ENCODE measurements at places on chromosomes 7 and 10.

GRCh38 chr7:47746468-47746867 is 164.6 kb upstream of the TNS3 start:
- DNase-seq = no peak

DNA sequence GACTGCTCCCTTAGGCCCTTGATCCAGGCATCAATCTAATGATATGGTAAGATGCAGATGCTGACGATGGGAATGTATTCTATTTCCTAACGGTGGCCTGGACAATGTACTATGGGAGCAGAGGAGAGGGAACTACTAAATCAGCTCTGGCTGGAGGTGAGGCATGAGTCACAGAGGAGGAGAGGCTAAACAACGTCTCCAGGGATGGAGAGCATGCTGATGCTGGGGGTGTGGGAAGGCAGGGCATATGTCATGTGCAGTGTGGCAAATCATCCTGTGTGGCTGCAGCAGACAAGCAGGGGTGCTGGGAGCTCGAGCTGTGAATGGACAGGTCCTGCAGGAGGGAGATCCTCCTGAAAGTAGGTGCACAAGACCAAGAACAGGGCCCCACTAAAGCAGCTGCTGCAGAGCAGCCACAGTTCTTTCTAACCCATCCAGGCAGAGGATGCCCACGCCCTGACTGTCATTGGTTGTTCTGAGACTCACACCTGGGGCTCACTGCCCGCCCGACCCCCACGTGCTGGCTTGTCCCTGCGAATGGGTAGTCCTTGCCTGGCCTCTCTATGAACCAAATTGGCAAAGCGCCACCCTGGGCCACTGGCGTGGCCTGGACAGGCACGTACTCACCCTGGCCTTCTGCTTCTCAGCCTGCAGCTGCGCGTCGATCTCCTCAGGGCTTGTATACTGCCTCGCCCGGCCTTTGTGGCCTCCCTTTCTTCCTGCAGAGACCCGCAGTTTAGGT is 4.0 kb downstream of the PDAP1 start:
- DNase-seq = peak; percentile 57

DNA sequence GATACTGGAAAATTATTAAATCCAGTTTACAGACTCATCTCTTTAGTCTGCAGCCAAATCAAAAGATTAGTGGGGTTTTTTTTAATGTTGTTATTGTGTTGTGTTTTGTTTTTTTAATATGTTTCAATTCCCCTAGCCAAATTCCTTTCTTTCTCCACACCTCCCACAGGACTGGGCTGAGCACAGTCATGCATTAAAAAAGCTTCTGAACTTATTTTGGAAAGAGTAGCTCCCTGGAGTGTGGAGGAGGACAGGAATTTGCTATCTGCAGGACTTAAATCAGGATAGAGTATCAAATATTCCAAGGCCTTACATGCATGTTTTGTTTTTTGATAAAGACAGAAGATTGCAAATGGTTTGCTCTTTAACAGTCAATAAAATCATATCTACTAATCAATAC is 90.7 kb downstream of the GNAI1 start:
- peak; percentile 49 for DNase-seq

GRCh38 chr7:80508440-80508839 is 3.4 kb downstream of the GNAT3 start:
- DNase-seq = peak; percentile 47

DNA sequence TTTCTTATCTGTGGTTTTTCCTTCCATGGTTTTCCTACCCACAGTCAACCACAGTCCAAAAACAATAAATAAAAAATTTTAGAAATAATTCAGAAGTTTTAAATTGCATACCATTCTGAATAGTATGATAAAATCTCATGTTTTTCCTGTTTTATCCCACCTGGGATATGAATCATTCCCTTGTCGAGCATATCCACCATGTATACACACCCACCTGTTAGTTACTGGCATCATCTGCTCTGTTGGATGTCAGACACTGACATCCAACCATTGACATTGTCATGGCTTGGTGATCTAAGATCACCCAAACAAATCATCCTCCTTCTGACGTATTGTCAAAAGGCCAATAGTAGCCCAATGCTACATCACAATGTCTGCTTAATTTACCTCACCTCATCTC is 749.8 kb downstream of the TNS3 start:
- DNase-seq = peak; percentile 50

DNA sequence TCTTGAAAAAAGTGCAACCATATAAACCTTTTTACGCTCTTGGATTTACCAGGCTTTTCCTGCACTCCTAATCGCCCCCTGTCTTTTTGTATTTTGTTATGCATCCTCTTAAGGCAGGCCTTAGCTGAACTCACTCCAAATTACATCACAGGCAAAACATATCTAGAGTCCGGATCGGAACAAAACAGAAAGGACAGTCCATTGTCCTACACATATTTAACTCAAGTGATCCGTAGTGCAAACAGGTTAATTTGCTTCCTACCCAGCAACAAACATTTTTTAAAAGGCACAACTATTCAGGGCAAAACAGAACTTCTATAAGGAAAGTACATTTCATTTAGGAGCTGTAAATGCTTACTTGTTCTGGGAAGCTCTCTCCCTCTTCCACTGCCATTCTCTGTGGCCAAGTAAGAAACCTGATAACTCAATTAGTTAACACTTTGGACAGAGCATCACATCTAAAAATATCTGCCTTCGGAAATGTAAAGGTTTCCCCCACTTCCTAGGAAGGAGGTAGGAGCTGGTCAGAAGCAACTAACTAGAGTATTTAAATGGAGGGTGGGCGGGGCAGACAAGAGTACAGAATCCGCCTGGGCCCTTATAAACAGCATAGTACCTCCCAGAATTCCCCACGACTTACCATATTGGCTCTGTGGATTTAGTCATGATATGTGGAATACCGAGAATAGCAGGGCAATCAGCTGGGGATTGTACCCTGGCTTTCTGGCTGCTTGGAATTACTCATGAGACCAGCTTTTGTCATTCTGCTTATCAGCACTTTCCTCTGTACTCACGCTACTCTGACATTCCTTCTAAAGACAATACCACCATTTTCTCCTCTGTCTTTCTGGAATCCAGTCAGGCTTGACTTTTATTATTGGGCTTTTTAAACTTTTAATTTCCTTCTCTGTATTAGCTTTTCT is 89.5 kb downstream of the ANK3 start:
- peak; percentile 97 for DNase-seq

GRCh38 chr10:103772096-103772845 is 83.1 kb downstream of the SH3PXD2A start:
- peak; percentile 98 for DNase-seq

DNA sequence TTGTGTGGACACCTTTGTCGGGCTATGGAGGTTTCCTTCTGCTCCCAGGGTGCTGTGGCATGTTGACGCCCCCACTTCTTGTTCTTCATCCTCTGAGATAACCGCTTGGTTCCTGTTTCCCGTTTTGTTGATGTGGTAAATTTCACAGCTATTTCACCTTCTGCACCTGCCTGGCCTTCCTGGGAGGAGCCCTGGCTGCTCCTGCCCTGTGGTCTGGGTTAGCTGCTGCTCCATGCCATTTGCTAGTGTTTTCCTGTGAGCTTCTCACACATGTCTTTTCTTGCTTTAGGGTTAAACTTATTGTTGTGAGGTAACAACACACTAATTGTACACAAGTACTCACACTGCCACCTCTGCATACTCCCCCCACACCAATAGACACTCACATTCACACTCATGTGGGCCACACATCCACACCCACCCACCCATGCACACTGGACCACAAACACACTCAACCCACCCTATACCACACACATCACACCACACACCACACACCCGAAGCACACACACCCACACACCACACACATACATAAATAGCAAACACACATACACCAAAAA is 46.5 kb upstream of the MSMB start:
- DNase-seq = no peak

DNA sequence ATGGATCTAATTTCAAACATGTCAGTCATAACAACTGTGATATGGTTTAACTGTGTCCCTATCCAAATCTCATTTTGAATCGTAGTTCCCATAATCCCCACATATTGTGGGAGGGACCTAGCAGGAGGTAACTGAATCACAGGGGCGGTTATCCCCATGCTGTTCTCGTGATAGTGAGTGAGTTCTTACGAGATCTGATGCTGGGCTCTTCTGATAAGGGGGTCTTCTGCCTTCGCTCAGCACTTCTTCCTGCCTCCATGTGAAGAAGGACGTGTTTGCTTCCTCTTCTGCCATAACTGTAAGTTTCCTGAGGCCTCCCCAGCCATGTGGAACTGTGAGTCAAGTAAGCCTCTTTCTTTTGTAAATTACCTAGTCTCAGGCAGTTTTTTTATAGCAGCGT is 138.0 kb upstream of the PCGF5 start:
- no peak for DNase-seq

DNA sequence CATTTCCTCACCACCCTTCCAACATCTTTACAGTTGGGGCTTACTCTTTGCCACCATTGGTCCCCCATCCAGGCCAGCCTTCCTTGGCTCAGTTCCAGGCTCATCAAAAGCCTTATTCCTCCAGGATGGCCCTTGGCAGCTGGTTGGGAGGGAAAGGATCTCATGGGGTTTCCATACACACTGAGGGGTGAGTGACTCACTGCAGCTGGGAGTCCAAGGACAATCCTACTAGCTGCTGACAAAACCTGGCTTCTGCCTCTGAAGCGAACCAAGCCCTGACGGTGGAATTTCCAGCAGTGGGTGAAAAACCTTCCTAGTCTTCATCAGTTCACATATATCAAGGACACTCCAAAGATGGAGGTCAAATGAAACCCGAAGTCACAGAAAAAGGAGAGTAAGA is 22.9 kb downstream of the CRHR2 start:
- DNase-seq = peak; percentile 34

DNA sequence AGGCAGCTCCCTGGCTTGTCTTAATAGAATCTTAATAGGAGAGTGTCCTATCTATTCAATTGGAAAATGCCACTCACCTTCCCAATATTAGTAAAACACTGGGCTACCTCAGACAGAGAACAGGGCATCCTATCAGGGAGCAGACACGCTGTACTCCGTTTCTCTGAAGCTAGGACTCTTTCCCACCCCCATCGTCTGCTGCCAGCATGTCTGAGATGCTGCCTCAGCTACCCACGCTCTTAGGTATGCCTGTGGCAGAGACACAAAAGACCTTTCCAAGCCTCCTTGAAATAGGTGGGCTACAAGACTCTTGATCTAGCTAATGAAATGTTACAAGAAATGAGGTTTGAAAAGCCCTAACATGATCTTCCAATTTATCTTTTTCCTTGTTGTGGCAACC is 2.5 kb upstream of the LRIT2 start:
- no peak for DNase-seq

DNA sequence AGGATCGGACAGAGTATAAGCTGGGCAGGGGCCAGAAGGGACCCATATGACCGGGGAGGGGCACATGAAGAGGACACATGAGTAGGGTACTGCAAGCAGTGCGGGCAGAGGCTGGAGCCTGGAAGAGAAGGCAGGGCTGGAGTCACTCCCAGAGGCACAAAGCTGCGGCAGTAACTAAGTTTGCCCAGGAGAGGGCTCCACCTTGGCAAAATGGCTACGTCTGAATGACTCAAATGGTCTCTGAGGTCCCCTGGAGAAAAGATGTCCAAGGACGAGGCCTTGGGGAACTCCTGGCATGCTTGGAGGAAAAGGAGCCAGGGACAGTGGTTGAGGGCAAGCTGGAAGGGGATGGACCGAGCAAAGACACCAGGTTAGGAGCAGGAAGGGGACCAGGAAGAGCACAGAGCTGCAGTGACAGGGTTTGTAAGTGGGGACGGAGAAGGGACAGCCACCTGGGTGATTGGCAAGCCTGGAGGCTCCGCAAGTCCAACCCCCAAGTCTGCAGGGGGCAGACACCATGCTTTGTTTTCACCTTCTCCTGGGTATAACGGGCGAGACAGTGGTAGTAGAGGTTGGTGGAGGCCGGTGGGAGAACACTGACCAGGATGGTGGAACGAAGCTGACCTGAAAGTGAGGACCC is 43.1 kb upstream of the LBX1 start:
- DNase-seq = peak; percentile 68

DNA sequence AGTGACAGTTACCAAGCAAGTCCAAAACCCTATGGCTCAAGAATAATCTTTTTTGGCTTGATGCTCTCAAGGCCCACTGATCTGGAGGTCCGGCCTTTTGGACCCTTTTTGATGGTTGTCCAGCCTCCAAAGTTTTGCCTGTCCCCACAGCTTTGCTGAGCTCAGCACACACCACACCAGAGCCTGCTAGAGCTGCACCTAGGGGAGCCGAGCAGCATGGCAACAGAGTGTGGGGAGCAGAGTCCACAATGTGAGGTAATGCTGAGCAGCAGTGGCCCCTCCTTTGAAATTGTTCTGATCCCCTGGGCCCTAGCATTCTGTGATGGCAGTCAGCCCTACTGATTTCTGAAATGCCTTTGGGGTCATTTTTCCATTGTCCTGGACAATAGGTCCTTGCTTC is 9.3 kb downstream of the GIMAP7 start:
- no peak for DNase-seq

DNA sequence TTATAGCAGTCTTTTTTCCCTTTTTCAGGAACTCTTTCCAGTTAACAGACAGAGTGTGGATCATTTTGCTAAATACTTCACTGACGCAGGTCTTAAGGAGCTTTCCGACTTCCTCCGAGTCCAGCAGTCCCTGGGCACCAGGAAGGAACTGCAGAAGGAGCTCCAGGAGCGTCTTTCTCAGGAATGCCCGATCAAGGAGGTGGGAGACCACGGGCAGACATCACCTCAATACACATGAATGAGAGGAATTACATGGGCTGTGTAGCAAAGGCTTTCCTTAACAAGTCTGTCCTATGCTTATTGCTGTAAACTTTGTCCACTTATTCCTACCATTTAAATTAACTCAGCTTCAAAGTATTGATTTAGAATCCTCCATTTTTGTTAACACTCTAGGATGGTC is 48.8 kb downstream of the BZW2 start:
- no peak for DNase-seq

- DNase-seq = no peak
Observed at GRCh38 chr10:124632064-124632531, 112.1 kb downstream of the FAM53B start.

GRCh38 chr7:111184987-111185386 is 94.1 kb downstream of the LRRN3 start:
- DNase-seq = no peak

DNA sequence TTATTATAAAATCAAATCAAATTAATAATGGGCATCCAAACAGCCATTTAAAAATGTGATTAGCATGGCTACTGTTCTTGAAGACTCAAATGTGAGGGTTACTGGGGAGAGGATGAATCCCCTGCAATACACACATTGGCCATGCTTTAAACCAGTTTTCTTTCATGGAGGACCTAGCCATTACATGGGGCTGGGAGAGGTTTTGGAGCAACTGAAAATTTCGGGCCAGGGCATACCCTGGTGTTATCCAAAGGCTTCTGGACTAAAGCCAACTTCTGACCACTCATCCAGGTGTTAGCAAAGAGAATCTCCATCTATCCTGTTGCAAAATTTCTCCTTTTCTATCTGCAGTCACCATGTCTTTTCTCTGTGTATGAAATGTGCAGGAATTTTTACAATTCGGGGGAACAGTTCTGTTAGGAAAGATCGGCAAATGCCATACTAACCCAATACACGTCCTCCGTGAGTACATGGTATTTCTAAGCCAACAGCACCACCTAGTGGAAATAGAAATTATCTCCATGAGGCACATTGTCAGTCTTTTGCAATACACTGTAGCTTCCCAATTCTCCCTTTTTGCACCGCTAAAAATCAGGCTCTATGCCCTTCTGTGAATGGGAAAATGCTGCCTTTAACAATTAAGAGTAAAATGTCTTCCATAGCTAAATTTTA is 47.0 kb upstream of the ZNF107 start:
- peak; percentile 68 for DNase-seq

Measured in fibroblast of the aortic adventitia (primary cell).